ENCODE measurements at places on chromosomes 5 and 9.

GRCh38 chr5:39494107-39494510 lies 69.3 kb upstream of the DAB2 start:
- no peak for DNase-seq

DNA sequence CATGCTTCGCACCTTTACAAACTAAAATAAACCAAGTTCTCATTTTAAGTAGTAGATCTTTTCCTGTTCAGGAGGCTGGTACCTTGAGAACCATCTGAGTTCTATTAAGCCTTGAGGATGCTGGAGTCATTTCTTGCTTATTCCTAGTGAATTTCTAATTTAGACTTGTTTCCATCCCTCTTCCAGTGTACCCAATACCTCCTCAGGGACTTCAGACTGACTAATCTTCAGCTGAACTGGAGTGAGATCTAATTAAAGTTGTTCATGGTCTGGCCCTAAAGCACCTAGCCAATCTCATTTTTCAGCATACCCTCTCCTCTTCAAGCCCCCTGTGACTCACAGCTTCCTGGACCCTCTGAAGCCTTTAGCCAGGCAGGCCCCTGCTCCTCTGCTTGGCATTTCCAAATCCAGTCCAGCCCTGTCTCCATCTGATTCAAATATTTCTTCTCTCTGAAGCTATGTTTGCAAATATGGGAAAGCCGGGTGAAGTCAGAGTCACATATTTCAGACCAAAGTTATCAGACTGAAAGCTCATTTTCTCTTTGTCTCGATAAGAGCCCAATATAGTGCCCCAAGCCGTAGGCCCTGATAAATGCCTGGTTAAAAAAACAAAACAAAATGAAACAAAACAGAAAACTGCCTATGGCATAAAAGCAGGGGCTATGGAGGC lies 19.4 kb upstream of the TNFSF15 start:
- no peak for DNase-seq

DNA sequence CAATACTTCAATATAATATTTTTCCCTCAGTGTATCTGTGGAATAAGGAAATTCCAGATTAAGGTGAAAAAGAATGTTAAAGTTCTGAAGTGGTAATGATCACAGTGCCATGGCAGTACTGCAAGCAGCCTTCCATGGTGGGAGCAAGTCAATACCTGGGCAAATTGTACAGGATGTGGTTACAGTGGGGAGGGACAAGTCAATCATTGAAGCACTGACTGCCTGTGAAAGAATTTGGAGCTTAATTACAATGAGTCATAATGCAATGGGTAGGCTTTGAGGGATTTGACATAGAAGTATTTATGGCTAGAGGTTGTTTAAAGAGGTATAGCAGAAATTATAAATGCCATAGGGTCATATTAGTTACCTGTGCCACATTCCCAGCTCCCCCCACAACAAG lies 786.5 kb upstream of the ACO1 start:
- DNase-seq: no peak

DNA sequence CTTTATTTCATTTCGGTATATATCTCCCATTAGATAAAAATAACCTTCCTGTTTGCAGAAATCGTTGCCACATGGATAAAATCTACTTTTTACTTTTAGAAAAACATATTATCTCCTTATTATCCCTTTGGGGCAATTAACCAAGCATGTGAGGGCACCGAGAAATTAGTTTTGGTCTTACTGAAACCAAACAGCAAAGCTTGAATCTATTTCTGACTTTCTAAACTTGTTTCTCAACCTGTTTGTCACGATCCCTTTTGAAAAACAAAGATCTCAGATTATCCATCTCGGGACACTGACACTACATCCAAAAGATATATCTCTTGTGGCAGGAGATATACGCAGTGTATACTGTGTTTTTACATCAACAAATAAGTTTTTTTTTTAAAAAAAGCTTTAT lies 2.3 kb downstream of the TUT7 start:
- no peak for DNase-seq

- no peak for DNase-seq
These were observed 254.6 kb upstream of the PIK3R1 start for GRCh38 chr5:67960939-67961338.

- no peak for DNase-seq
These were observed 1810.7 kb upstream of the CDH6 start for GRCh38 chr5:29382780-29383179.

DNA sequence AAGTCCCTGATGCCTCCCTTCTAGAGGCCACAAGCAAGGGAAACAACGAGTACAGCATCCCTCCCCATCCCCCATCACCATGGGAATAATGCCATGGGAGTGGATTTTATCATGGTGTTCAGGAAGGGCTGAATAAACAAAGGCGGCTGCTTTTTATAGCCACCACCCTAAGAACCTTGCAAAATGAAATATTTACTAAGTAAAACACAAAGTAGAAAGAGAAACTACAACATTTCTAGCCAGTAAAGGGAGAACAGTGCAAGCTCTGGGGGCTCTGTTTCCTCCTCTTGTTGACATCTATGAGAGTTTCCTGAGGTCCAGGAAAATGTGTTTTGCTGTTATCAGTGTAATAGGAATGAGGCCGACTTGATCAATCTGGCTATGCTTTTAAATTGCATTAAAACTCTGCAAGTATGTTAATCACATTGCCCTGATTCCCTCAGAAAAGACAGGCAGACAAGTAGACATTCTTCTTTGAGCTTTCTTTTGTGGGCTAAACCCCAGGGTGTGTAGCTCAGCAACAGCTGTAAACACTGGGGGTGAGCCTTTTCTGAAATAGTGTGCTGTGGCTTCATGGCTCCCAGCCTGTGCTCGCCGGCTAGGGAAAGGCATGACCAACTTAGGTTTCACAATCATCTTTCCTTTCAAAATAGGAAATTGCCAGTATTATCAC lies 31.1 kb downstream of the SV2C start:
- DNase-seq: no peak

DNA sequence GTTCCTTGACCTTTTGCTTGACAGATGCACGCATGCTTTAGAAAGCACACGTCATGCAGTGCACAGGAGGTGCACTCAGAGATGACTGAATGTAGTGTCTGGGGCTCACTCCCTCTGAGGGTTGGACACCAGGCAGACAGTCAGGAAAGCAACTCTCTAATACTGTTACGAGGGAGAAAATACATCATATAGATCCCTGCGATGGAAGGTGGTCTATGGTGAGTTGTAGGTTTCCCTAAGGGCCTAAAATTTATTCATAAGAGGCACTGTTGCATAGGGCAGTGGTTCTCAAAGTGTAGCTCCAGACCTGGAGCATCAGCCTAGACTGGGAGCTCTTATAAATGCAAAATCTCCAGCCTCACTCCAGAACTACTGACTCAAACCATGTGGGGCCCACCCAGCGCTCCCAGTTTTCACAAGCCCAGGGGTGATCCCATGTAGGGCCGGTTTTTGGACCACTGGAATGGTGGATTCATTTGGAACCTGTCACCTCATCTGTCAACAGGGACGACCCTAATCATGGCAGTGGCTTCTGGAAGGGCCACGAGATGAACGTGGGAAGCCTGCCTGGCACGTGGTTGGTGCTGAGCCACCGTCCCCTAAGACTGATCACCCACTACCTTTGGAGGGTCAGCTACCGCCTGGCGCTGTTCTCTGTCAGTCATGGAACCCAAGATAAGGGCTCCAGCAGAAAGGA lies 16.8 kb upstream of the PHF19 start:
- DNase-seq: no peak

DNA sequence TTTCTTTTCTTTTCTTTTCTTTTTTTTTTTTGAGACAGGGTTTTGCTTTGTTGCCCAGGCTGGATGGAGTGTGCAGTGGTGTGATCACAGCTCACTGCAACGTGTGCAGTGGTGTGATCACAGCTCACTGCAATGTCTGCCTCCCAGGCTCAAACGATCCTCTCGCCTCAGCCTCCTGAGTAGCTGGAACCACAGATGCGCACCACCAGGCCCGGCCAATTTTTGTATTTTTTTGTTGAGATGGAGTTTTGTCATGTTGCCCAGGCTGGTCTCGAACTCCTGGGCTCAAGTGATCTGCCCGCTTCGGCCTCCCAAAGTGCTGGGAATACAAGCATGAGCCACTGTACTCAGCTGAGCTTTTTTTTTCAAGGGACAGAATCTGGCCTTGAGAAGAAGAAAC lies 36.8 kb upstream of the TJP2 start:
- no peak for DNase-seq

DNA sequence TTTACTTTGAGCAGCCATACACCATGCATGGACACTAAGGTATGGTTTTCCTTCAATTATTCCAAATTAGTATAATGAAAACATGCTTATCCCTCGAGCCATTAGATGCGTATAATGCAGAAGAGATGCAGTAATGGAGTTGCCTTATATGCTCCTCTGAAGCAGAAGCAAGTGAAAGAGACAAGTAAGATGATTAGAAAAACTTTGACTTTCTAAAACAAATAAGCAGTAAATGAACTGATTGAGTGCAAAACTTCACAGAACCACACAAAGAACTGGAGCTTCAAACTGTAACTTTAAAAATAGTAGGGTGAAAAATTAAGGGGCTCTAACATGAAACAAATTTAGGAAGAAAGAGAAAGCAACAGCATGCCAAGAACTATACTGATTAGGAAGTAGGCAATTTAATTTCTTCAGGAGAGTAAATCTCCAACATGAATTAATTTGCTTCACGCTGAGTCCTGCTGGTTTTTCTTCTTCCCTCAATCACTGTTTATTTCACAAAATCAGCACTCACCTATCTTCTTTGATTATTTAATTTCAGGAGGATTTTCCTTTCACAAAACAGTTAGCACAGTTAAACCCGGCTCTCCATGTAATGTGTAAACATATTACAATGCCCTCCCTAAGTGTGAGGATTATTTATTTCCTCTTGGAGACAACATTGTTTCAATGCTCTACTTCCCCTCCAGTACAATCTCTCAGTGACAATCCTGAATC lies 90.3 kb upstream of the PAM start:
- DNase-seq: no peak

GRCh38 chr5:93189707-93190120 lies 391.3 kb downstream of the NR2F1-AS1 start:
- DNase-seq: no peak

DNA sequence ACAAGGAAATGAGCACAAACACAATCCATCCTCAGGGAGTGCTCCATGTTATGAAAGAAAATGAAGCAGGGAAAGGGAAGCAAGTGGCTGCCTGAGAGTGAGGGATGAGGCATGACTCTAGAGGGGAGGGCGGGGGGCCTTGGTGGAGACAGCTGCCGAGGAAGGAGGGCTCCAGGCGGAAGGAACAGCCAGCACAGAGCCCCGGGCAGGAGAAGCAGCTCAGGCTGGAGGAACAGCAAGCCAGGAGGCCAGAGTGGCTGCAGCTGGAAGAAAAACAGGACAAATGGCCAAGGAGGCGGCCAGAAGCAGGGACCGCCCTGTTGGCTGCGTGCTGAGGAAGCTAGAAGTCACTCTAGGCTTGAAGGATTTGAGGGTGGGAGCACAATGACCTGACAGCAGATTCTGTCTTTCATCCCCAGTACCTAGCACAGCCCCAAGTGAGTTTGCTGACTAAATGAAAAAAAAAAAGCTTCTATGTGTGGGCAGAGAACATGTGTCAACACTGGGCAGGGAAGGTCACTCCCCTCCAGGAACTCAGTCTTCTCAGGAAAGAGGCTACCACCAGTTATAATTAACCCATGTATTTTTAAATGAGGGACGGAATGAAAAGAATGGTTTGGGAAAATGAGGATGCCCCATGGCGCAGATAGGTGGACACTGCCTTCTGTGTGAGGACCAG lies 142.8 kb downstream of the DCP2 start:
- DNase-seq: no peak

DNA sequence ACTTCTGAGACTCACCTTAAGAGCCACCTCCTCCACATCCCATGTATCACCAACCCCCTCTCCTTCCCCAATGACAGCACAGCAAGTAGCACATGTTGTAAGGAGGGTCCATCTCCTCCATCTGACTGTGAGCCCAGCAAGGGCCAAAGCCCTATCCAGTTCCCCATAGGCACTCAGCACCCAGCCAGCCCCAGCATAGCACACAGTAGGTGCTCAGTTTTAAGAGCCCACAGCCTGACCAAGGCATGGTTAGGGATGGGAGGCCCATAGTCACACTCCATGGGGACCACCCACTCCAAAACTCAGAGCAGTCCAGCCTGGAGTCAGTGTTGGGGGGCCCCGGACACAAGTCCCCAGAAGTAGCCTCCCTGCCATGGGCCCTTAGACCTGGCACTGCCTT lies 205.7 kb downstream of the CDK5RAP2 start:
- DNase-seq: no peak

GRCh38 chr9:113393281-113393680 lies 7.8 kb downstream of the ALAD start:
- DNase-seq: no peak

DNA sequence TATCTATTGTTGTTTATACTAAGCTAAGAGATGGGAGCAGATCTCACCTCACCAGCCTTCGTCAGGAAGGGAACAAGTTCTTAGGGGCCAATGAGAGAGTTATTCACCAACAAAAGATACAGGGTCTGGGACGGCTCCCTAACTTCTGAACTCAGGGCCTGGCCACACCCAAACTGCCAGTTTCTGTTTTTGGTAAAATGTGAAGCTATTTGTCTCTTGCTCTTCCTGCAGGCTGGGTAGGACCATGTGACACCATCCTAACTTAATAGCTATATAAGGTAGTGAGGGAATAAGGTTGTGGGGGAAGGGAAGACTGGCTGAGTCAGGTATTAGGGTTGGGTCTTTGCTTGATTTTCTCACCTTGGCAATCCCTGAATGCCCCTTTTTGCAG lies 480.5 kb downstream of the KDM4C start:
- DNase-seq: no peak

DNA sequence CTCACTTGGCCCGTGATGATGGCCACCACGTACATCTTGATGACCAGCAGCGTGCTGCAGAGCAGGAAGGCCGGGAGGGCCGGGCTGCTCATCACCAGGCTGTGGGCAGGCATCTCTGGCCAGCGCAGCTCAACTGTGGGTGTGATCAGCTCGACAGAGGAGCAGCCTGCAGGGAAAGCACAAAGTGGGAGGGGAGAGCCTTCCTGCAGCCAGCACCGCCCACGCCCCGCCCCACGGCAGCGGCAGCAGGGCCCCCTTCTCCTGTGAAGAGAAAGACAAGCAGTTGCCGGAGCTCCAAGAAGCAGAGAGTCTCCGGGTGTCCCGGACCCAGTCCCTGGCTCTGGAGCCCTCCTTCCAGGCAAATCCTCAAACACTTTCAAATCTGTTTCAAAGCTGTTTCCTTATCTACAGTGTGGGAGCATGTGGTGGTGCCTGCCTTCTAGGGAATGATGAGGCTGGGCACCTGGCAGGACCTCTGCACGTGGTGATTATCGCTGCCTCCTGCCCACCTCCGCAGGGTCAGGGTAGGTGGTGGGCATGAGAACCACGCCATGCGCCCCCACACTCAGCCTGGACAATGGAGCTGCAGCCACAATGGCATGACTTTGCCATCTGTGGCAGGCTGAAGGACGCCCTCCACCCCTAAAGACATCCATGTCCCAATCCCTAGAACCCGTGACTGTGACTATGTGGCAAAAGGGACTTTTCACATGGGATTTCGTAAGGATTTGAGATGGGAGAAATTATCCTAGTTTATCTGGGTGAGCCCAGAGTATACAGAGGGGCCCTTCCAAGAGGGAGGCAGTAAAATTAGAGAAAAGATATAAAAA lies at the start of gene PTGES:
Gene PTGES (minus strand): TSS at position 143 of the 830 bp plus-strand sequence. CDS start 30 bp downstream, at position 113.
- no peak for DNase-seq

DNA sequence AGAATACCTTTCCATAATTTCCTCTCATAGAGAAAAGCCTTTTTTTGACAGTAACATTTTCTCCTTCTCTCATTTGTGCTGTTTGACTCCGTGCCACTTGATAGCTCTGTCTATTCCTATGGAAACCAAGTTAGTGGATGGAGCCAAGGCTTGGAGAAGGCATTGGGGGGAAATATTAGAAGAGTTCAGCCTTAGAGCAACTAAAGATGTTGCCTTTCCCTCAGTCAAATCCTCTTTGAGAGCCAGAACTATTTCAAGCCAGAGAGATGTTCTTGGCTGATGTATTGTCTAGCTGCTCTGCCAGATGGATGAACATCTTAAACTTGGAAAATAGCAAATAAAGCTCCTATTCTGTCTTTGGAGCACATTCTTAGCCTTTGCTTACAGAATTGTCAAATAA lies 112.4 kb downstream of the INVS start:
- no peak for DNase-seq
